Fibroblast of the aortic adventitia (primary cell): ENCODE measurements at places on chromosomes 13 and 19.

- no peak for DNase-seq
Measured at GRCh38 chr13:51066091-51066831, 44.8 kb downstream of the C13orf42 start.

- peak; percentile 73 for DNase-seq
Measured at GRCh38 chr19:10269333-10270179, 1.4 kb upstream of the ICAM1 start.

GRCh38 chr19:38513762-38514167 is 80.3 kb downstream of the RYR1 start:
- DNase-seq, result no peak

GRCh38 chr13:98997738-98998641 is 20.1 kb upstream of the DOCK9 start:
- peak; percentile 43 for DNase-seq

- DNase-seq, result peak; percentile 22
Measured at GRCh38 chr13:39105110-39105509, 66.9 kb downstream of the NHLRC3 start.

GRCh38 chr13:71862459-71862943 is 4.5 kb downstream of the DACH1 start:
- DNase-seq, result no peak

DNA sequence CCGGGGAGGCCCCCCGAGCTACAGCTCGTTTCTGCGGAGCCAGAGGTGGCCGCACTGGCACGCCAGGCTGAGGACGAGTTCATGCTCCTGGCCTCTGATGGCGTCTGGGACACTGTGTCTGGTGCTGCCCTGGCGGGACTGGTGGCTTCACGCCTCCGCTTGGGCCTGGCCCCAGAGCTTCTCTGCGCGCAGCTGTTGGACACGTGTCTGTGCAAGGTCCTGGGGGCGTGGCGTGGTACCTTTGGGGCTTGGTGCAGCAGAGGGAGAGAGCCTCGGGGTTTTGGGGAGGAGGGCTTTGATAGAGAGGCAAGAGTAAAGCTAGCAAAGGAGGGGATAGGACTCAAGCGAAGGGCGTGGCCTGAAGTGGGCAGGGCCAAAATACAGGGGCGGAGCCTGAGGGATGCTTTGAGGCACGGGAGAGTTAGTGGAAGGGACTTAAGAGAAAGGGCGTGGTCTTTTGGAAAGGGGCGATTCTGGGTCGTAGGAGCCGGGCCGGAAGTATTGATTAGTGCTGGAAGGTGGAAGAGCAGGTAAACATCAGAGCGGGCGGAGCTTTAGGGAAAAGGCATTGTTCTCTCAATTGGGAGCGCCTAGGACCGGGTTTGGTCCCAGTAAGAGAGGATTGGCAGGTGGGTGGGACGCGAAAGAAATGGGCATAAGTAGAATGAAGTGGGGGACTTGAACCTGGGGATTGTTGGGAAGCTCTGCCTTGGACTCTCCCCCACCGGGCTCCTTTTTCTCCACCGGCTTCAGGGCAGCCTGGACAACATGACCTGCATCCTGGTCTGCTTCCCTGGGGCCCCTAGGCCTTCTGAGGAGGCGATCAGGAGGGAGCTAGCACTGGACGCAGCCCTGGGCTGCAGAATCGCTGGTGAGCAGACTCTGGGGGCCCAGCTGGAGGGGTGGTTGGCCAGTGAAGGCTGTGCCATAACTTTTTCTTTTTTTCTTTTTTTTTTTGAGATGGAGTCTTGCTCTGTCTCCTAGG is 1.2 kb downstream of the PPM1N start:
- no peak for DNase-seq

GRCh38 chr13:25783076-25783475 is 268.7 kb downstream of the SHISA2 start:
- DNase-seq, result no peak

DNA sequence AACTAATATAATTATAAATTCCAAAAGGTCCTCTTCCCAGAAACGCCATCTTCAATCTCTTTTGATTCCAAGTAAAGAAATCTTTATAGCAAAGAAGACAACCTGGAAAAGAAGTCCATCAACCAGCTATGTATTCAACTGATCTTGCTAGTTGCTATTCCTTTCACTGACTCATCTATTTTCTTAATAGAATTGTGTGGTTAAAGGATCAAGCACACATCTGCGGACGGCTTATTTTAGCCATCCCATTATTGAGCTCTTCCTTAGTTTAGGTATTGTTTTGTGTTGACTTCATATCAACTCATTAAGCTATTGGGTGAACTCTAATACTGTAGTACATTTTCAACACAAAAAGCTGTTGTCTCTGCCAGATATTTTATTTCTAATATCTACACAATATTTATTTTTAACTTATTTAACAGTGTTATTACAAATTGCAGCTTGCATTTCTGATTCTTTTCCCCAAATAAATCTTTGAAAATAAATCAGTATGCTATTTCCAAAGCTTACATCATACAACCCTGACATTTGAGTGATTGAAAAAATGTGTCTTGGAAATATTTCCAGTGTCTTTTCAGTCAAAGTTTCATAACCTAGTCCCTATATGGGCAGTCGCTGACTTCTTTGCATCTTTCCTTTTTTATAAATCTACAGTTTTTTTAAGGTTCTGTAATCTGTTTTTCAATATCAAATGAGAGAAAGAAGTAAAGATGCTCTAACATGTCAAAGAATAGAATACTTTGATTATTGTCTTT is 158.8 kb upstream of the SPRY2 start:
- DNase-seq, result peak; percentile 0

- DNase-seq, result no peak
Measured at GRCh38 chr13:114082849-114083645, 49.4 kb downstream of the RASA3 start.

DNA sequence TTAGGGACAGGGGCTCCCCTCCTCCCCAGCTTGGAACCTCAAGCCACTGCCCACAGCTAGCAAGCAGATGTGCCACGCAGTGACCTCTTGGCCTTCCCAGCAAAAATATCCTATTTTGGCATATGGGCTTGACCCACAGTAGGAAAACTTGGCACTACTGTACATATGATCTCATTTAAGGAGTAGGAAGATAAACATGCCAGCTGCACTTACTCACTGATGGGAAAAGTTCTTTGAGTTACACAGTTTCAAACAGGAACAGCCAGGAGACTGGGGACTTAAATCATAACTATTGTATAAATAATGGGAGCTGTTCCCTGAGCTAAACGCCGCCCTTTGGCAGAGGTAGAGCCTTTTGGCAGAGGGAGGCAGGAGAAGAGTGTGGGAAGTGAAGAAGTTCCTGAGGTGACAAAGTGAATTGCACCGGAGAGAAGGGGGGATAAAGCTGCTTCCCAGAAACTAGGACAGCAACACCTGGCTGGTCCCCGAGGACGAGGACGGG is 6.1 kb downstream of the SACS start:
- peak; percentile 94 for DNase-seq

DNA sequence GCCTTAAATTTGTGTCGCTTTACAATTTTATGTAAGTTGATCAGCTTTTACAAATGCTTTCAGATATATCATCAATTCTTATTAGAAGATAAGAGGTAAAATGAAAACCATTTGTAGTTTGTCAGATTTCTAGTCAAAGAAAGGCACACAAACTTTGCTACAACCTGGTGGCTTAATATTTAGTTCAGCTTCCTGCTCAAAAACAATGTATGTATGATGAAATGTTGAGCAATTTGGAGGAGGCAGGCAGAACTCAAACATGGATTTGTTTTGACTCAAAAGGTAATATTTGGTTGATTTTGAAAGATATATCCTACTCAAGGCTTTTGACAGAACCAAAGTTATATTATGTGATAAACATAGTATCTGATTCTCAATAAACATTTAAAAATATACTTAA is 24.2 kb downstream of the NEK5 start:
- peak; percentile 65 for DNase-seq

DNA sequence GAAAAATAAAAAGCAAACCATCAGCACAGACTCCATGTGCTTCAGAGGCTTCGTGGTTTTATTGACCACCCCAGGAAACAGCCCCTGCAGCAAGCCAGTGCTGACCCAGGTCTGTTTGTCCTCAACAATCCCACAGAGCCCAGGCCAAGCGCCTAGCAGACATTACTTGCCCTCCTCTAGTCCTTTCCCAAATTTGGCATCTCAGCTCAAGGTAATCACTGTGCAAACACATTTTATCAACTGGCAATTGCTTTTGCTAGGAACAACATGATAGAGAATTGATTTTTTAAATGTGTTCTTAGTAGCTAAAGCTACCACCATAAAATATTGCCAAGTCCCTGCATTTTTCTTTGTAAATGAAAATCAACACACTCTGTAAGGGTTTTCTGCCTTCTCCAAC is 121.8 kb downstream of the STOML3 start:
- DNase-seq, result no peak

GRCh38 chr13:106596275-106596937 is 28.5 kb upstream of the ARGLU1 start:
- peak; percentile 43 for DNase-seq

- no peak for DNase-seq
Measured at GRCh38 chr13:28984825-28985224, 164.7 kb downstream of the MTUS2 start.

DNA sequence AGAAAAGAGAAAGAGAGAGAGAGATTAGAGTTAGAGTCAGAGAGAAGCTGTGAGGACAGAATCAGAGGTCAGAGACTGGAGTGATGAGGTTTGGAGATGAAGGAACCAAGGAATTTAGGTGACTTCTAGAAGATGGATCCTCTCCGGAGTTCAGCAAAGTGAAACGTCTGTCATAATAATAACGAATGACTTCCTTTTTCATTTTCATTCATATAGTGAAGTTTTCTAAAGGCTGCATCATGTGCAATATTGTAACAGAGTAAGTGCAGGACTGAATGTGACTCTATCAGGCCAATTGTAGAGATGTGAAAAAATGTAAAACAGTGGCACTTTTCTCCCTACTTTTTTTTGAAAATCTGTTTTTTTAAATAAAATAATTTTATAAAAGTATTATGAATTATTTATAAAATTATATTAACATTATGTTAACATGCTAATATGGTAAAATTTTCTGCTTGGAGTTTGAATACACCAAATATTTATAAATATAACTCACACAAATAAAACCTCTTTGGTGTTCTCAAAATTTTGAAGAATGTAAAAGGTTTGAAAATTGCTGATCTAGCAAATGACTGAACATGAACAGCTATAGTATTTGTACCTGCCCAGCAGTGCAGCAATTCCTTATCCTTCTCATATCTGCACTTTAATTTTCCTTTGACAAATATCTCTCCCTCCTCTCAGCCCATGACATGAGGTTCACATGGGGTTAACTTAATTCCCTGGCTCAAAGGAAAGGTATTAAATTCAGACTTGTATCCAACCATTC is 4.2 kb upstream of the TNFSF11 start:
- DNase-seq, result no peak

DNA sequence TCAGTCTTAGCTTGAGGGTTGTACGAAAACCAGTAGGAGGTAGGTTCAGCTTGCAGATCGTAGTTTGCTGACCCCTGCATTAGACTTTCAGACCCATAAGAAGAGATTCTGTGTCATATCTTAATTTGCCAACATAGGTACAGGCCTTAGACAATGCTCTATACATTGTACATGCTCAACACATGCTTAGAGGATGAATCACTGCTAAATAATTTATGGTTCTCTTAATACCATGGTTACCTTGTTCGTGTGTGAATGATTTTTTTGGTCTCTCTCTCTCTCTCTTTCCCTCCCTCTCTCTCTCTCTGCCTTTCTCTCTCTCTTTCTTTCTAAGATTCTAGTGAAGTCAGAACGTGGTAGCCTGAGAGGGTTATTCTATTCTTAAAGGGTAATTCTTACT is 112.2 kb downstream of the FGF14 start:
- no peak for DNase-seq

DNA sequence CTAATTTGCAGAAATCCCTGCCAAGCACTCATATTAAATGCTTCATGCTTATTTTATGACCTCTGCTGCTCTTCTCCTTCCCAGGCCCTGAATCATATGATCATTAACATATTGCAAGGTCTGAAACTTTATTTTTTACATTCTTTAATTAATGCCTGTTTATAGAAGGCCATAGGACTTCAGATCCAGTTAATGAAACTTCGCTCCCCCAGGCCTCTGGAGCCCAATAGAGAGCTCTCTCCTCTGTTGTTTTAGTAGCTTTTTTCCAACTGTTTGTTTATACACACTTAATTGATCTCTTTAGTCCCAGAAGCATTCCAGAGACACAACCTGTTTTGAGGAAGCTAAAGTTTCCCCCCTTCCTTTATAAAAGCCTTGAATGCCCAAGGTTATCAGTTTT is 68.3 kb downstream of the DACH1 start:
- DNase-seq, result no peak

- DNase-seq, result no peak
Measured at GRCh38 chr19:16901491-16902175, 12.8 kb downstream of the F2RL3 start.

GRCh38 chr13:94444826-94445225 is 34.7 kb downstream of the DCT start:
- no peak for DNase-seq

DNA sequence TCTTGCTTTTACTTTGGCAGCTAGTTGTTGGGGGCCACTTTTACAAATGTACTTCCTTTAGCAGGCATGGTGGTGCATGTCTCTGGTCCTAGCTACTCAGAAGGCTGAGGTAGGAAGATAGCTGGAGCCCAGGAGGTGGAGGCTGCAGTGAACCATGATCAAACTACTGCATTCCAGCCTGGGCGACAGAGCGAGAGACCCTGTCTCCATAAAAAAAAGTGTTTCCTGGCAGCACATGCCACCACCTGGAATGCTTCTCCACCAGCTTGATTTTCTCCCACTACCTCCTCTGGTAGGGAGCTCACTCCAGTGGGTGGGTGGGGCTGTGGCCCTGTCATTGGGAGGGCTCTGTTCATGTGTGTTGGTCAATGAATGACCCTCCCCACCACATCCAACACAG is 12.5 kb downstream of the FZR1 start:
- no peak for DNase-seq

- peak; percentile 54 for DNase-seq
Measured at GRCh38 chr19:18119013-18119716, 21.6 kb downstream of the MAST3 start.

GRCh38 chr13:111373486-111373885 is 53.0 kb downstream of the TEX29 start:
- DNase-seq, result no peak

DNA sequence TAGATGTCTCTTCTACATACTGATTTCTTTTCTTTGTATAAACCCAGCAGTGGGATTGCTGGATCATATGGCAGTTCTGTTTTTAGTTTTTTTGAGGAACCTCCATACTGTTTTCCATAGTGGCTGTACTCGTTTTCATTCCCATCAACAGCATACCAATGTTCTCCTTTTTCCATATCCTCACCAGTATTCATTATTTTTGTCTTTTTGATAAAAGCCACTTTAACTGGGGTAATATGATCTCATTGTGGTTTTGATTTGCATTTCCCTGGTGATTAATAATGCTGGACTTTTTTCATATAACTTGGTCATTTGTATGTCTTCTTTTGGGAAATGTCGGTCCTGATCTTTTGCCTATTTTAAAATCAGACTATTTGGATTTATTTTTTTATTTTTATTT is 108.5 kb downstream of the PAN3 start:
- no peak for DNase-seq

- no peak for DNase-seq
Measured at GRCh38 chr19:56873493-56873892, 33.0 kb upstream of the PEG3 start.

- DNase-seq, result peak; percentile 46
Measured at GRCh38 chr13:103188713-103189326, 122.6 kb upstream of the SLC10A2 start.

- DNase-seq, result no peak
Measured at GRCh38 chr13:100460791-100461190, 127.8 kb downstream of the GGACT start.
